Esophagus squamous epithelium (tissue), 5 donors: ENCODE measurements at places on chromosomes 16 and 17.

GRCh38 chr16:4372578-4373355 lies 1.1 kb downstream of the VASN start:
- DNase-seq, result no peak

DNA sequence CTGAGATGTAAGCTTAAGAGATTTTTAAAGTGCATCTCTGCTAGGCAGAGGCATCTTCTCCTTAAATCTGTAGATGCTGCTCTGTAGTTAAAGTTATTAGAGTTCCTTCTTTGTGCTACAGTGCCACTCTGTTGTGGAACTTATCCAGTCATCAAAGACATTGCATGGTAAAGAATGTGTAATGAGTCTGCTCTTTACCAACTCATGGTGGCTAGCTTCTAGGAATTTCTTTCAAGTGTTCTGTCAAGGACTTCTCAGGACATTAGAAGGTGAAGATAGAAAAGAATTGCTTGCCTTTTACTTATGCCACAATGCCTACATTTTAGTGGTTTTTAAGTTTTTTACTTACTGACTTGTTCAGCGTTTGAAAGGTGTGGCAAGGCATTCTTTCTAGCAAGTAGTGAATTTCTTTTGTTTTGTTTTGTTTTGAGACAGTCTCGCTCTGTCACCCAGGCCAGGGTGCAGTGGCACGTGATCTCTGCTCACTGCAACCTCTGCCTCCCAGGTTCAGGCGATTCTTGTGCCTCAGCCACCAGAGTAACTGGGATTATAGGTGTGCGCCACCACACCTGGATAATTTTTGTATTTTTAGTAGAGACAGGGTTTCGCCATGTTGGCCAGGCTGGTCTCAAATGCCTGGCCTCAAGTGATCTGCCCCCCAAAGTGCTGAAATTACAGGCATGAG lies 20.3 kb upstream of the ARL2BP start:
- no peak for DNase-seq

DNA sequence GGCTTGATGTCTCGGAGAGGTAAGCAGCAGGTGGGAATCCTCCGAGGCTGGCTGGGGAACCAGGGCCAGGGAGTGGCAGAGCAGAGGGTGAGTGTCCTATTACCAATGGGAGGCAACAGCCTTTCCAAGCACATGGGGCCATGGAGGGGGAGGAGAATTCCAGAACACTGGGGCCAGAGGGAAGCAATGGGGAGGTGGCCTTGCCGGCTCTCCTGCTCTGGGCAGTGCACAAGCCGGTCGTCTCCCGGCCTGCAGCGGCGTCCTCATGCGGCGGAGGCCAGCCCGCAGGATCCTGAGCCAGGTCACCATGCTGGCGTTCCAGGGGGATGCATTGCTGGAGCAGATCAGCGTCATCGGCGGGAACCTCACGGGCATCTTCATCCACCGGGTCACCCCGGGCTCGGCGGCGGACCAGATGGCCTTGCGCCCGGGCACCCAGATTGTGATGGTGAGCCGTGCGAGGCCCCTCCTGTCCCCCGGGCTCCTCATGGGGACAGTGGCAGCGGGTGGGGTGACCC lies 21.9 kb downstream of the SGSH start:
- DNase-seq, result no peak

- DNase-seq, result no peak
Measured at GRCh38 chr17:74822335-74822938, 37.2 kb downstream of the GRIN2C start.

GRCh38 chr16:21946889-21947635 lies 6.1 kb upstream of the UQCRC2 start:
- DNase-seq, result no peak

DNA sequence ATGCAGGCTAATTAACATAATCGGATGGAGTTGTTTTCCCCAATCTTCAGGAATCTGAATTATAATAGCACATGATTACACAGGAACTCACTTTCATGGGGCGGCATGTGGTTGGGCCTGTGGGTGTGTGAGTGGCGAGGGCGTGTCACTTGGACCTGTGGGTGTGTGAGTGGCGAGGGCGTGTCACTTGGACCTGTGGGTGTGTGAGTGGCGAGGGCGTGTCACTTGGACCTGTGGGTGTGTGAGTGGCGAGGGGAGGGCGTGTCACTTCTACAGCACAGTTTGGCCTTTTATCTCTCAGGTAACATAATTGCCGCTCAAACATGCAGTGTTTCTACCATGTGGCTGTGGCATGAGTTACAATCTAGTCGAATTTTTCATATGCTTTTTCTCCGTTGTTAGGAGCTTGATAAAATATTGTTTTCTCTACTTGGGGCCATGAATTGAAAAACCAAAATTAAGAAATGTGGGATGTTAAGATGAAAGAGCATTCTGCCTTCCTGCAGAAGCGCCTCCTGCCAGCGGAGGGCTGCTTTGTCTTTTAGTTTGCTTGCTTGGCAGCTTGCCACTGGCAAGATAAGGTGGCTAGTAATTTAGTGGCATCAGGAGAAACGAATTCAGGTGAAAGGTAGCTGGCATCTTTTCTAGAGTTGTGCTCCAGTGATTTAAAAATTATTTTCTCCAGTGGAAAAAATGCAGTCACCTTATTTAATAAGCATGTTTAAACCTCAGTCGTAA lies 36.2 kb downstream of the USP10 start:
- DNase-seq, result no peak
